ENCODE measurements at places on chromosomes 6 and 20.

GRCh38 chr6:27812805-27813492 is 99.2 kb downstream of the OR2B2 start:
- no peak for DNase-seq

DNA sequence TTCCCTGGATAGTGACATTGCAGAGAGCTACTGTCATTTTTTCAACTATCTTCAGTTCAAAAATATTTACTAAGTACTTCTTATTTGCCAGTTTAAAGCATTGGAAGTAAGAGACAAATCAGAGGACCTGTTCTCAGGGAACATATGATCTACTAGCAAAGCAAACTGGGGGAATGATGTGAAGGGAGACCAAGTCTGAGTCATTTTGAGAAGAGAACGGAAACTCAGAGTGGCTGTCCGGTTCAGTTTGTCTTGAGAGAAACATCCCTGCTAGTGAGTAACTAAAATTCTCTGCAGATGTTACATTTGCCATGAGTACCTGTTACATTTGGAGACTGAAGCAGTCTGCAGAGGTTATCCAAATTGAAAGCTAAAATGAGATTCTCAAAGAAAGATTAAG is 118.3 kb downstream of the KCNQ5 start:
- no peak for DNase-seq

GRCh38 chr6:43917878-43918382 is 147.9 kb downstream of the VEGFA start:
- DNase-seq = peak; percentile 73

GRCh38 chr6:168496997-168497331 is 56.0 kb downstream of the SMOC2 start:
- no peak for DNase-seq

DNA sequence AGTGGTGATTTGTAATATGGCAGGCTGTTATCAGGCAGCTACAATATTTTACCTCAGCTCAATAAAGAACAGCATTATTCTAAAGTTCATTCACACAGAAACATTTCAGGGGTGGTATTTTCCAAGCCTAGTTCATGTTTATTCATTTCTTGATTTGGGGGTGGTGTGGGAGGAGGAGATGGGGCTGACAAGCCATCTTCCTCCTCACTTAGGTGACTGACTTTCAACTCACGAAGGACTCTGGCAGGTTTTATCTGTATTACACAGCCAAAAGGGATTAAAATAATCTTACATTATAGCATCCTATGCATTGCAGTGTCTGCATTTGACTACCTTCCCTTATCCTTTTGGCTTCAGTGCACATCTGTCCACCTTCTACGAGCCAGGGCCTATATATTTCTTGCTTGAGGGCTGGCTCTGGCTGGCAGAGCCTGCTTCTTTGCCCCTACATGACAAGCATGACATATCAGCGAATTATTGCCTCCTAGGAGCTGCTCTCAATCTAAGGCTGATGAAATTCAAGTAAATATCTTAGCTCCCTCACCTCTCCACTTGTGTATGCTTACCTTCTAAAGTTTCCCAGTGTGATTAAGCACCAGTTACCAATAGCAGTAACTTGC is 20.0 kb downstream of the KHDRBS2 start:
- DNase-seq = no peak

- no peak for DNase-seq
Observed at GRCh38 chr6:135861189-135861588, 9.7 kb downstream of the PDE7B start.

DNA sequence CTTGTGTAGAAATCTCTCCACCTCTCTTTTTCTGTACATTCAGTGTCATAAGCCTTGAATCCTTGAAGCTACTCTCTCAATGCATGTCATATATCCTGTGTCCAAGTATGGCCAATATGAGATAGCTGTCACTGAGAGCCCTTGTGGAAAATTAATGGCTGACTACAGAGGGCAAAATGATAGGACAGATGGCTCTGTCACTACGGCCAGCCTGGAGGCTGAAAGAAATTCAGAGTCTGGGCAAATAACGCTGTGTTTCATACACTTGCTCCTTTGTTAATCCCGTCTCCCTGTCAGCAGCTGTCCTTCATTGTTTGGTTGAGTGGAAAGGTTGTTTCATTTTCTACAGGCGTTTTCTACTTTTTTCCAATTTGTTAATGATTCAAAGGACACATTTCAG is 70.4 kb upstream of the VGLL2 start:
- DNase-seq = no peak

DNA sequence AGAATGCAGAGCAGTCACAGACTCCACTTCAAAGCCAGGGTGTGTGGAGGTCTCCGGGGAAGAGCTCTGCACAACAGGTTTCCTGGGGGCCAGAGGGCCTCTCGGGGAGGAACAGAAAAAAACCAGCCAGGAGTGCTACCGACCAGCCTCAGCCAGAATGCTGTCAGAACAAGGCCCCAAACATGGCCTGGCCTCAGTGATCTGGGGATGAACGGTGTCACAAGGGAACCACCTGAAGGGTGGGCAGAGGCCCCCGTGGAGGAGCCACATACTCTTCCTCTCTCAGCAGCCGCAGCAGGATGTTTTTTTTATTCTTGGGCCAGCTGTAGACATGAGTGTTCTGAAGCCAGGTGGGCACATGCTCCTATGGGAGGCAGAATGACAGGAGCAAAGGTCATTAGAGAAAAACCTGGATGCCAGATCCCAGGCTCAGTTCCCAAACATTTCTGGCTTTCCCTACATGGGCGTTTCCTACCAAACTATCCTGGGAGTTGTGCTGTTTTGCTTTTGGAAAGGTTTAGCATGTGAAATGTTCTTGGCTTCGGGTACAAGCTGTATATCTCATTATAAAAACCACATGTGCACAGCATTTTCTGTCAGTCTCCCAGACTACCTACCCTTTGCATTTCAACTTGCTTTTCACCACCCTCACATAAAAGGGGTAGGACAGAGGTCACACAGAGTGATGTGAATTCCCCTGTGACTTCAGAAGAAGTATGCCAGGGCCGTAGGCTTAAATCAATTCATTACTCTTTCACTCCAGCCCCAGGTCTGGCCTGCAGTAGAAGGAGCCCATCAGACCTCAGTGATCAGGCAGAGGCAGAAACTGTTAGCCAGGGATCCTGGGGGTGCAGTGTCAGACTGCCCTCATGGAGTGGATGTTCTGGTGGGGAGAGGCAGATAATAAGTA is 46.2 kb downstream of the TRAF3IP2 start:
- DNase-seq = no peak

GRCh38 chr6:41588111-41588510 is 41.9 kb downstream of the FOXP4 start:
- DNase-seq = no peak

DNA sequence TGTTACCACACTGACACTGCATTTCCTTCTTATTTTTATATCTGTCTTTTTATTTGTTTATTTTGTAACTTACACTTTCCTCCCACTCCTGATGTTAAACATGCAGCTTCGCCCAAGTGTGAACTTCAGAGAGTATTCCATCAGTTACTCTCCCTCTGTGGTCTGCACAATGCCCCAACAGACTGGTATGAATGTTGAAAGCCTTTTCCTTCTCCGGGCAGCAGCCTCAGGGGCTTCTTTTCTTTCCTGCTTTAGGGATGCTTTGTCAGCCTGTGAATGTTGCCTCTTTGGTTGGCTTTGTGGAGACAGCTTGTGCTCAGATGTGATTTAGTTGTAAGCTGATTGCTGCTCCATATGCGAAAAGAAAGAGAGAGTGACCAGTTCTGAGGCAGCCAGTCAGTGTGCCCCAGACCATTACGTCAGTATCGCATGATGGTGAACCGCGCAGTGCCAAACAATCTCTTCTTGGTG is 44.0 kb downstream of the SMPDL3A start:
- DNase-seq = no peak

- no peak for DNase-seq
Observed at GRCh38 chr6:166435574-166435973, 52.8 kb upstream of the MPC1 start.

DNA sequence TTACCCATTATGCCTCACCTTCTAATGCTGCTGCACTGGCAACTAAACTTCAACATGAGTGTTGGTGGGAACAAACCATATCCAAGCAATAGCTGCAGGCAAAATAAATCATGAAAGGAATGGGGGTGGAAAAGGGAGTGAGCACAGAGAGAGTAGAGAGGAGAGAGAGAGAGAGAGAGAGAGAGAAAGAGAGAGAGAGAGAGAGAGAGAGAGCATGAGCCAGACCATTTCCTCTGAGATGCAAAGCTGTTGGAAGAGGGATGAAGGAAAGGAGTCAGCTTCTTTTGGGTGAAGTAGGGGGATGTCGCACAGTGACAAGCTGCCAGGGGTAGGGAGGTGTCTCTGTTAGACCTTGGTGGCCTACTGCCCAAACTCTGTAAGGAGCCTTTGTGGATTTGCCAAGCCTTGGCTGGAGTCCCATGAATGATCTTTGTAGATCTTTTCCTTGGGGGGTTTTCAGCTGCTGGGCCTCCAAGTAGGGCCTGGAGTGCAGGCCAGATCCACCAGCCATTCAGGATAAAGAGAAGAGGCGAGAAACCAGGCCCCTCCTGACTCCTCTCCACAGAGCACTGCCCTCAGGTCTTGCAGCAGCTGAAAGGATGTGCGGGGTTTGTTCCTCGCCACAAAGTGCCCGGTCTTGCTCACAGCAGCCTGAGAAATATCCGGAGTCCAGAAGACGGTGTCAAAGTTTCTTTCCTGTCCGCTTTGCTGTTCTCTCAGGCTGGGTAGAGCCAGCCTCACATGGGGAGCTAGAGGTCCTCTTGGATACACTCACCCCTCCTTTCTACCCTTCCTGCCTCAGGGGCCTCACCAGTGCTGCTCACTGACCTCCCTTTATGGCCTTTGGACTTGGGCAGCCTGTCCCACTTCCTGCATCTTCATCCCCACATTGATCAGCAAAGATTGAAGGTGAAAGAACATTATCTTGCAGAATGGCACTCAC is 17.8 kb downstream of the BTBD3 start:
- no peak for DNase-seq

- DNase-seq = no peak
Observed at GRCh38 chr6:158464483-158464882, 95.4 kb upstream of the TMEM181 start.

- DNase-seq = peak; percentile 47
Observed at GRCh38 chr6:54366667-54367327, 58.6 kb downstream of the TINAG start.

- DNase-seq = no peak
Observed at GRCh38 chr6:147802459-147802858, 294.0 kb downstream of the SAMD5 start.

DNA sequence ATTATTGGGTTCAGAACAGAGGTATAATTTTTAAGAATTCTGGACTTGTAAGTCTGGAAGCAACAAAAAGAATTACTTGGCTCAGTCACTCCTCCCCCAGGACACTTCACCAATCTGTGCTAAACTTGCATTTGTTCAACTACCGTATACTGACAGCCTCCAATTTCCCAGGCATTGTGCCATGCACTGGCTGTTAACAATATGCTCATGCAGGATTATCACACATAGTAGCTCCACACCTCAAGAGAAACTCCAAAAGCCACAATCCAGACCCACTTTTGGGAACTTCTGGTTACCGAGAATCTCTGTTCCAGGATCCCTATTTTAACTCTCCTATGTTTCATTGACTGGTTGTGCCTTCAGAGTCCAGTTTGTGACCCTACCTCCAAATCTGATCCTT is 7.7 kb downstream of the ADGRF1 start:
- no peak for DNase-seq

DNA sequence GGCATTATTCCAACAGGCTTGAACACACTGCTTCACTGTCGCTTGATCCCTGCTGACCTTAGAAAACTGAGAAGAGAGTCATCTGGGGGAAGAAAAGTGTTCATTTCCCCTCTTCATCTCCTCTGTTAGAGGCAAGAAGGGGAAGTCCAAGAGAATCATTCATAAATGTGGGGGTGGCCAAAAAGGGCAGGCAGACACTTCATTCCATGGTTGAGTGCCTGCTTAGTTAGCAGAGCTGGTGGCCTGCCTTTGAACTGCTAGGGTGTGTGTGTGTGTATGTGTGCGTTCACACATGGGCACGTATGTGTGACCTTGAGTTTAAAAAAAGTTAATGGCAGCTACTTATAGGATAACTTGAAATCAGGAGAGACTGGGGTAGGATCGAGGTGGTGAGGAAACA is 39.4 kb upstream of the RFPL4B start:
- DNase-seq = no peak

GRCh38 chr20:10201321-10201870 is 17.2 kb upstream of the SNAP25 start:
- no peak for DNase-seq

- no peak for DNase-seq
Observed at GRCh38 chr20:17568045-17568788, 1.7 kb upstream of the DSTN start.

- no peak for DNase-seq
Observed at GRCh38 chr20:20248620-20249200, 119.2 kb upstream of the INSM1 start.

GRCh38 chr20:32626859-32627636 is 41.9 kb upstream of the NOL4L start:
- no peak for DNase-seq

DNA sequence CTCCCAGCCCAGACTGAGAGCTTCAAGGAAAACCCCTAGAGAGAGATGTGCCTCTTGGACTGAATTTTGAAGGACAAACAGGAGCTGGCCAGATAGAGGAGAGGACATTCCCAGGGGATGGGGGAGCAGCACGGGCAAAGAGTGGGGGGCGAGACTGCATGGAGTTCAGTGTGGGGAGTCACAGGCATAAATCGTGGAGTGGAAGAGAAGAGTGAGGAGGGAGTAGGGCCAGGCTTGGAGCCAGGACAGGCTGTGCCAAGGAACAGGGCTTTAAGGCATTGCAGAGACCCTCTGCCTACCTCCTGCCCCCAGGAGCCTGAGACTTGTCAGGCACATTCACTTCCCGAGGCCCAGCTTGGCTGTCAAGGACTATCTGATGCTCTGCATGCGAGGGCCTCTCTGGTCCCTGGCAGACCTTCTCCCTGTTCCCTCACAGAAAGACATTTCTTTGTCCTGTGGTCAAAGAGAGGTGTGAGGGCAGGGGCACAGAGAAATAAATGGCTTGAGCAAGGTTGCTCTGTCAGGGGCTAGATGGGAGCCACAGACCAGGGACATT is 5.2 kb upstream of the SLC22A7 start:
- no peak for DNase-seq

DNA sequence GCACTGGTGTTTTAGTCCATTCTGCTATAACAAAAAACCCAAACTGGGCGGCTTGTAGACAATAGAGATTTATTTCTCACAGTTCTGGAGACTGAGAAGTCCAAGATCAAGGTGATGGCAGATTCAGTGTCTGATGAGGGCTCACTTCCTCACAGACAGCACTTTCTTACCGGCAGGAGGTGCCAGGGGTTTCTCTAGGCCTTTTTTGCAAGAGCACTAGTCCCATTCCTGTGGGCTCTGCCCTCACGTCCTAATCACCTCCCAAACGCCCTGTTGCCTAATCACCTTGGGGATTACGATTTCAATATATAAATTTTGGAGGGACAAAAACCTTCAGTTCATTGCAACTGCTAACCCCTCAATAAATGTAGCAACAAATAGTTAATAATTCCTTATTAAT is 140.0 kb upstream of the SGK1 start:
- no peak for DNase-seq

GRCh38 chr20:8322662-8323217 is 190.7 kb downstream of the PLCB1 start:
- DNase-seq = no peak

GRCh38 chr6:108174371-108175175 is 8.8 kb downstream of the NR2E1 start:
- no peak for DNase-seq
